ENCODE measurements at places on chromosomes 2 and 18.

DNA sequence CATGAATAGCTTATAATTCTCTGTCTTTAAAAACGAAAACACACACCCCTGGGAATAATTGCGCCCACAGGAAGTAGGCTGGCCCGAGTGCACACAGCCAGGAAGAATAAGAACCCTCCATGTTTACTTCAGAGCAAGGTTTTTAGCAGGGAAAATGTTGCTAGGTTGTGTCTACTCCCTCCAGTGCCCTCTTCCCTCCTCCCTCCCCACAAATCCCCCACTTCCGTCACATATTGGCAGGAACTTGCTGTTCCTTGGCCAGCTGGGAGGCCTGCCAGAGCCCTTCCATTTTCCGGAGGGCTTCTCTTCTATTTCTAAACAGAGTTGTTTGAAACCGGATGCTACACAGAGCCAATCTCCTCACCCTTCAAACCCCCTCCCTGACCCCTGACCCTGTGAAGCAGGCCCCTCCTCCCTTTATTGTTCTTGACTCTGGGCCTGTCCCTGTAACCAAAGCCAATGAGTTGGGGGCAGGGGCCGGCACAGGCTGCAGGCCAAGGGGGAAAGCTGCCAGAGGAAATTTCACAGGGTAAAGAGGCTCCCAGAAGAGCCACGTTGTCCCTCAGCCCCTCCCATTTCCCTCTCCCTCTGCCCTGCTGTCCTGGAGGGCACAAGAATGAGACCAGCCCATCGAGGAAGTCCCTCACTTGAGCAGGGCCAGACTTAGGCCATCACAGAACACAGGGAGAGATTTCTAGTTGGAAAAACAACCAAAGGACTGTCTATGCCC, 49.8 kb upstream of the LGALSL start:
- no peak for DNase-seq

DNA sequence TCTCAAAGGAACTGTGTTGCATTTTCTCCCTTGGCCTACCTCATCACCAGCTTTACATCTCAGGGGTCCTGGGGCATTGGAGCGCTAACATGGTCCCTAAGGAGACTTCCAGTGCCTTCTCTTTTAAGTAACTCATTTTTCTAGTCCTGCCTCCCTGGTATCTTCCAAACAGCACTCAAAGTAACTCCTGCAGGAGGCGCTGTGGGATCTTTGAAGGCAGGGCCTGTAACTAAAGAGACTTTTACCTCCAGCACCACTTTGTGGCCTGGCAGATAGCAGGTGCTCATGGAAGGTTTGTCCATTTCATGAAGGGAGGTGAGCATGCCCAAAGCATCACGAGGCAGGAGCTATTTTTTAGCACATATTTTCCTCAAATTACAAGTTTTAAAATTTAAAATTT, 411.0 kb upstream of the GYPC start:
- DNase-seq, result peak; percentile 6

GRCh38 chr18:33744032-33744697, 166.1 kb downstream of the ASXL3 start:
- DNase-seq, result no peak

DNA sequence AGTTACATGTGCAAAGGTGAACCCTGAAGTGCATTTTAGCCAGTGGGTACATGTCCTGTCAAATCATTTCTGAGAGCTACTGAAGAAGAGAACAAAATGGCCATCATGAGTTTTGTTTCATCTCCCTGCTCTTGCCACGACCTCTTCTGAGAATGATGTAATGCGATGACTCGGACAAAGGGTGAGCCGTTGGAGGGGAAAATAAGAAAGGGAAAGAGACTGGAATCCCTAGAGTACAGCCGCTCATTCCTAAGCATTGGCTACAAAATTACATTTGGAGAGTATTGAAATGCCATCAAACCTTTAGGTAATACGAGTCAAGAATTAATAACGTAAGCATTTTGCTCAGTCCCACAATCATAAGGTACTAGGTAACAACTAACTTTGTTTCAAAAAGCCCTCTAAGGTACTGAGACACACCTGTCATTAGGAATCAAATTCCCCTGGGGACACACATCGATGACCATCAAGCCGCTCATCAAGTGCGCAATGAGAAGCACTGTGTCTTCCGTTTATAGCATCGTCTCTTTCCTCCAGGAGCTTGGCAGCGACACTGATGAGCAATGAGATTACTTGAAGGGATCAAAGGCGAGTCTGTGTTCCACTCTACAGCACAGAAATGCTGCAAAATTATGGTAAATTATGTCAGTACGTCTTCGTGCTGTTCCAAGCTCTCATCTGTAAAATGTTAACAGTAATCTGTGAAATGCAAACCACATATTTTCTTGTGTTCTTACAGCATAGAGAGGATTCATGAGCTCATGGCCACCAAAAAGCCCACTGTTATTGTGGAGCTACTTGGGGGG, 97.3 kb upstream of the PIEZO2 start:
- DNase-seq, result no peak

DNA sequence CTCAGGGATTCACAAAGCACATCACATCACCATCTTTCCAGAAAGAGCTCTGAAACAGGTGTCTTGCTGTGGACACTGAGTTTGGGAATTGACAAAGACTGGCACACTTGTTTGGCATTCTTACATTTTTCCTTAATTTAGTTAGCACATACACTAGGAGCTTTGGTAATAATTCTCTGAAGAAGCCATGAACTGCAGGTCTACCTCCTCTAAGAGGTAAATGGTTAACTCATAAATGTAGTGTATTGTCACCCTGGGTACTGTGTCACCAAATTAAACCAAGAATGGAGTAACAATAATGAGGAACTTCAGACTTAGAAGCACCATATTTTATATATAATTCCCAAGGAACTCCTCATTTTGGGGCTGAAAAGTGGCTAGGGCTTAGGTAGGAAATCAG, 22.6 kb downstream of the EIF4E2 start:
- no peak for DNase-seq

GRCh38 chr2:160465406-160465805, 28.2 kb downstream of the RBMS1 start:
- no peak for DNase-seq

DNA sequence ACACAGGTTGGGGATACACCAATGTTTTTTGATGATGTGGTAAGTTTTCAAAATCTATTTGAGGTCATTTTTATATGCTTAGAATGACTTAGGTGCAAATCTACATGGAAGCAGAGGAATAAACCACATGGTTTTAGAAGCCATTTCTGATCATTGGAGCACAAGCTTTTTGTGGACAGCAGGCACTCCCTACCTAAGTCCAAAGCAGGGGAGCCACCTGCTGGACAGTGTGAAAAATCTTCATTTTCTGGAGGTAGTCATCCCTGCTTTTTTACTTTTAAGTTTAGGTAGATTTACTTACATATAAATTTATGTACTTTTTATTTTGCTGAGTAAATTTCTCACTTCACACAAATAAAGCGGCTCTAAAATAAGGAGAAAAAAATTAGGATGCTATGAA, 323.2 kb downstream of the PLCL1 start:
- peak; percentile 6 for DNase-seq

DNA sequence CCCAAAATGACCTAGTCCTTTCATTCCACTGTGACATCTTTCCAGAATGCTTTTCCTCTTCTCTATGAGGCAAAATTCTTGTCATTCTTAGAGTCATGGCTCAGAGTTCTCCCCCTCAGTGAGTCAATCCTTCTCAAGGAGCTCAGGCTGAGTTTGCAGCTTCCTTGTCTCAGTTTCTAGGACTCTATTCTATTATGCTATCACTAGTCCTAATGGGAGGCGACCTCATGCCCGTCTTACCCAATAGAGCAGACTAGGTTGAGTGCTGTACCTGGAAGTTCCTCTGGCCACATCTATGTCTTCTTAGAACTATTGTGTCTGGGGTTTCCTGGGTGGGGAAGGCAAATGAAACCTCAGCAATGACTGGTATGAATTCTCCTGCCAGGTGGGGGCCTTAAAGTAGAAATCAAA, 51.5 kb downstream of the HAUS1 start:
- peak; percentile 36 for DNase-seq

GRCh38 chr2:215451012-215451756, 15.3 kb upstream of the FN1 start:
- no peak for DNase-seq

GRCh38 chr2:101296371-101296770, 12.1 kb downstream of the RNF149 start:
- no peak for DNase-seq

DNA sequence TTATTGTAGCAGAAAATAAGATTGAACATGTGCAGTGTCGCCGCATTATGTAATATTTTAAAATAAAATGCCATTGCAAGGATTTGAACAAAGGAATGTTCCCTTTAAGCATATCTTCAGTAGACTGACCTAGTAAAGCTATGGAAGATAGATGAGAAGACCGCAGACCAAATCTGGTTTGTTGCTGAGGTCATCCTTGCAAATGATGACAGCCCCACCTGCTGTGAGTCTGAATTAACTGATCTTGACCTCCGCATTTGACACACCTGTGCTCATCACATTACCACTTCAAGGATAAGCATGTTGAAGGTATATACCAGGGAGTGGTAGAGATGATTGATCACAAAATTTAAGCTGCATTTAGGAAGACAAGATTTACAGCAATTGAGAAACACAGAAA, 96.2 kb downstream of the NYAP2 start:
- no peak for DNase-seq

- DNase-seq, result no peak
Measured at GRCh38 chr18:3753106-3753505, 303.1 kb downstream of the TGIF1 start.

GRCh38 chr2:69170661-69171060, 157.7 kb downstream of the ANTXR1 start:
- no peak for DNase-seq

- no peak for DNase-seq
Measured at GRCh38 chr2:158079672-158080071, 22.0 kb upstream of the UPP2 start.

GRCh38 chr2:32427672-32428610, 71.1 kb downstream of the BIRC6 start:
- no peak for DNase-seq

DNA sequence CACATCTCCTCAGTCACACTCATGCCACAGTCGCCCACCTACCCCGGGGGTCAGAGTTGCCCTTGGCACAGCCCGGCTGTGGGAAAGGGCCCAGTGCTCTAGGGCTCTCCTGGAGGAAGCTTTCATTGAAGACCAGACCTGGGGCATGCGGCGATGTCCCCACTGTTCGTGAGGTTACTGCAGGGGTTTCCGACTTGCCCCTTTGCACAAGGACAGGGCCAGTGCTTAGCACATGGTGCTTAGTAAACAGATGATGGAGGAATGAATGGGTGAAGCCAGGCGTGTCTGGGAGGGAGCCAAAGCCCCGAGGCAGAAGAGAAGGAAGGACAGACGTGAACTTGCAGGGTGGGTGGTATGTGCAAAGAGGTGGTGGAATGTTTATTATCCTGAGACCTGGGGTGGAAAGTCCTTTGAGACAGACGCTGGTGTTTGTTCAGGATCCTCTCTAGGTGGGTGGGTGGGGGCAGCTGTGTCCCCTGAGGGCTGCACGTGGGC, 205.9 kb upstream of the ARL4C start:
- no peak for DNase-seq

- DNase-seq, result no peak
Measured at GRCh38 chr2:187266147-187266546, 181.9 kb downstream of the CALCRL start.

GRCh38 chr2:164868563-164869419, 27.2 kb upstream of the COBLL1 start:
- DNase-seq, result no peak

- DNase-seq, result no peak
Measured at GRCh38 chr2:179172894-179173293, 91.7 kb downstream of the SESTD1 start.

- DNase-seq, result peak; percentile 25
Measured at GRCh38 chr2:69567157-69567908, 76.2 kb downstream of the AAK1 start.

GRCh38 chr2:64751286-64752260, 97.9 kb upstream of the SERTAD2 start:
- DNase-seq, result peak; percentile 86

GRCh38 chr2:201784563-201784962, 3.8 kb upstream of the ALS2 start:
- DNase-seq, result no peak

DNA sequence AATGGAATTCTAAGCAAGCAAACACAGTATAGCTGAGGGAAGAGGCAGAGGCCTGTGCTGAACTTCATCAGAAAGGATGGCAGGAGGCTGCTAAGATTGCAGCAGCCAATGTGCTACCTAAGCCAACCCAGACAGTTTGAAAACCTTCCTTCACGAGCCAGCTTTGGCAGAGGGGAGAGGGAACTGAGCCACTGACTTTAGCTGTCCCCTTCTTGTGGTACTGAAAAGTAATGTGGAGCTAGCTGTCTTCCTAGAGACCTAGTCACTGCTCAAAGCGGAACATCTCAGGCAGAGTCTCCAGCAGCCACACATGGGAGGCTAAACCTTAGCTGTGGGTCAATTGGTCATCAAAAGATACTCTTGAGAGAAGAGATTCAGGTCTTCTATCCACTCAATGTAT, 419.0 kb downstream of the FBXO15 start:
- no peak for DNase-seq

GRCh38 chr2:186693446-186693832, 421 bp upstream of the FAM171B start:
- DNase-seq, result no peak

- DNase-seq, result no peak
Measured at GRCh38 chr2:118495290-118495689, 352.2 kb downstream of the EN1 start.

DNA sequence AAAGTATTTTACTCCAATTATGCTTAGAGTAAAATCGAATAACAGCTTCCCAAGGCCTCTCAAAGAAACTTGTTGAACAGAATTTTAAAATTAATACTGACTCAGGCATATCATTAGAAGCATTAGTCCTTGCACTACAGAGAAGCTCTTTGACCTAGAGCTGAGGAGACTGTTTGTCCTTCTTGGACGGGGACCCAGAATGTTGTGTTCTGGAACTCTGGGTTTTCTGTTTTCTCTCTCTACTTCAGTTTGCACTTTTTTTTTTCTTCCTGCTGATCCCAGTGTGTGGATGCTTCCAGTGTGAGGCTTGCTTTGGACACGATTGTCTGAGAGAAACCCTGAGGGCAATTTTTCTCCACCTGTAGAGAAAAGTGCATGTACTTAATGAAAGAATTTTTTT, 847.6 kb downstream of the SOCS6 start:
- no peak for DNase-seq

GRCh38 chr18:36130039-36130831, 536 bp downstream of the ELP2 start:
- no peak for DNase-seq

DNA sequence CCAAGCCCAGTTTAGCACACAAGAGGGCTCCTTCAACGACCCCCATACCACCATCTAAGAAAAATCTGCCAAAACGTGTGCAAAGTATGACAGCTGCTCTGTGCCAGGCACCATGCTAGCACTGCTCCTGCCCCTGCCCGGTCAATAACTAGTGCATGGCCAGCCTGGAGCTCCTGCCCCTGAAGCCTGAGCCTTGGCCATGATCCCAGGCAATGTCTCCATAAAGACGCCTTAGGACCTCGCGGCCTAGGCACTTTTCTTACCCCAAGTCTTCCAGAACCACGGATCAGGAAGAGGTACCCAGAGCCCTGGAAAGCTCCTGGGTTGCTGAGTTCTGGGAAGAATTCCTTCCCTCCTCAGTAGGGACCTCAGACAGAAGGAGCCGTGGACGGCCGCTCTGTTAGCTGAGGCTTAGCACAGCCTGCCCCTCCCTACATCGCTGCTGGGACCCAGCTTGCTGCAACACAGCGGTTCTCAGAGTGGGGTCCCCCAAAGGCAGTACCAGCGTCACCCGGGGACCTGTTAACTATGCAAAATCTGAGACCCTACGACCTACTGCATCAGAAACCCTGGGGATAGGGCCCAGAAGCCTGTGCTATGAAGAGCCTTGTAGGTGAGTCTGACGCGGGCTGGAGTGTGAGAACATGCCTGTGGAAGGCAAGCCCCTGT, 117.8 kb upstream of the TWIST2 start:
- DNase-seq, result no peak

- no peak for DNase-seq
Measured at GRCh38 chr2:217186668-217187159, 326.9 kb upstream of the TNP1 start.

Data from H54 (cell line).